ENCODE measurements at places on chromosomes 11 and 22.

DNA sequence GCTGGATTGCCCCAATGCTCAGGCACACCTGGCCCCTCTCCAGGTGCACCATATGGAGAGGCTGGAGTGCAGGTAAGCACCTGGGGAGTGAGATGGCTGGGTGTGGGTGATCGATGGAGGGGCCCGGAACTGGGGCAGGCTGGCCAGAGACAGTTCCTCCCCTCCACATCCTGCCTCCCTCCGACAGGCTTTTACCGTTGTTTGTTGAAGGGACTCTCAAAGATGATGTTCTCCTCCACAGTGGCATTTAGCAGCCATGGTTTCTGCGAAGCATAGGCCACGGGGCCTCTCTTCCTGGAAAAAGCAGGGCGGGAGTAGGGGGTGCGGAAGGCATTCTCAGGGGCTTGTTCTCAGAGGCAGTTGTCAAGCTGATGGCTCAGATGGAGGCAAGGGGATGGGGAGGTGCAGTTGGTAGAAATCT, 25.9 kb upstream of the KCNJ11 start:
- DNase-seq = no peak

DNA sequence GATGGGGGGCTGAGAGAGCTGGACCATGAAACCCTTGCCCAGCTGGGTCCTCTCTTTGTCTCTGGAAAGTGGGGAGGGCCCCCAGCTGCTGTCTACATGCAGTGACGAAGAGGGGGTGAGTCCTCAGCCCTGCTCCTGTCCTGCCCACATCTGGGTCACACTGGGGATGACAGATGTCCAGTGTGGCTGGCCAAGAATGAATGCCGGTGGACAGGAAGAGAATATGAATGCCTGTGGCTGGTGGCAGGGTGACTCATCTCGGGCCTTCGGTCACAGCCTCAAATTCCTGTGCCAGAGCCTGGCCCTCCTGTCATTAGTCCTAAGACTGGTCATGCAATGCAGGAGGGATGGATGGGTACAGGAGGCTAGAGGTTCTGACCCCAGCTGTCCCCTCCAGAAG, 2.2 kb upstream of the PNPLA3 start:
- no peak for DNase-seq

DNA sequence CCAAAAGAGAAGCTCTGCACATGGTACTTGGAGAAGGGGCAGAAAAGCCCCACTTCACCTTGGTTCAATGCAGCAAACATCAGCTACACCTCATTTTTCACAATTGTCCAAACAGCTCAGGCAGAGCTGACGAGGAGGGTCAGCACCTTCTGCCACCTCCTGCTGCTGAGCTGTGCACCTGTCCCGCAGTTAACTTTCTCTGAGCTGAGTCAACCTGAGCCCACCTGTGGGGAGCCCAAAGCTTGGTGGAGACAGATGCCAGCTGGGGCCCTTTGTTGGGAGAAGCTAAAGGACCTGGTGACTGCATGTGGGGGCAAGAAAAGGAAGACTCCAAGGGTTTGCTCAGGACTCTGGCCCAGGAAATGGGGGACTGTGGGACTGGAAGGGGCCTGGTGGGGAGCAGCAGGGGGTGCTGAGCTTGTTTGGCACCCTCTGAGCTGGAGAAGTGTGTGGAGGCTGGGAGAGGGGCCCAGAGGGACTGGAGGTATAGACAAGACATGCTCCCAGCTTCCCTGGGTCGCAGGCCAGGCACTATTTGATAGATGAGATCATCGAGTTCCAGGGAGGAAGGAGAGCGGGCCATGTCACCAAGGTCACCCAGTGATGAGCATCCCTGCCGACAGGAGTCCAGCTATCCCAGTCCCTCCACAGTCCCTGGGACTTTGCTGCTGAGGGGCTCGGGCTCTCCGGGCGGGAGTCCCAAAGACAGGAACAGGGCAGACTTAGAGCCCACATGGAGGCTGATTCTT, 53.5 kb downstream of the KCNJ4 start:
- no peak for DNase-seq

GRCh38 chr11:43327987-43328386, 16.2 kb downstream of the API5 start:
- DNase-seq = no peak

GRCh38 chr11:78298291-78298771, 109.6 kb downstream of the USP35 start:
- DNase-seq = no peak

DNA sequence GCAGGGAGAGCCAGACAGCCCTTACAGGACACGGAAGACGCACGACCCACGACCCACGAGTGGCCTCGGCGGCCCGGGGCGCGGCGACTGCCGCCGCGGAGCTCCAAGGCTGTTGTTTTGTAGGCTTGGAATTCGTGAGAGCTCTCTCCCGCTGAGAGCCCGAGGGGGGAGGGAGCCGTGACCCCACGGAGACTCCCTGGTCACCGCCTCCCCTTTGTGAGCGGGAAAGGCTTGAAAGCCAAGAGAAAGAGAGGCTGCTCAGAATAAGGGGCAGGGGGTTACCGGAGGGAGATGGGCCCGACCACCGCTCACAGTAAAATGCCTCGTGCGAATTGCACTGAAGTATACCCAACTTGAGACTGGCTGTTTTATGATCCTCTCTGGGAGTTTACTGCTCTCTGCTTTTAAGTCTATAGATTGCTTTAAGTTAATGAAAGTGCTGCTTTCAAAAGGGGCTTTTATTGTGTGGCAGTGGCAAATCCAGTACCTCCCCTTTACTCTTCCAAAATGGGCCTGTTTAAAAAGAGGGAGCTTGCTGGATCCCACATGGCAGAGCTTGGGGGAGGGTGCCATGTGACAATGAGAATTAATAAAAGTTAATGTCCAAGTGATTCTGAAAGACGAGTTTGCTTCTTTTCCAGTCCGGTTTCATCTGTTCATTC, 2.9 kb downstream of the PKNOX2 start:
- no peak for DNase-seq

- DNase-seq = no peak
Measured at GRCh38 chr11:126188332-126189108, 22.9 kb downstream of the RPUSD4 start.

Data from stimulated activated CD4-positive, alpha-beta T cell treated with anti-CD3 and anti-CD28 coated beads, Interleukin-2, amount 100 ng/mL, for 48 hours (primary cell).